ENCODE measurements at places on chromosomes 5 and 9. TPM values are rescaled to one million over a fixed set of nuclear protein-coding genes. Genes with fewer than 3 reads are reported as not detected.

Gene KCTD16
- not detected for total RNA-seq

Gene ADAMTS19
- not detected for total RNA-seq

Gene SHB
- 43.6 TPM for total RNA-seq

Gene WDR38
- total RNA-seq: 0.07 TPM

Gene SLC45A2
- not detected for total RNA-seq

Gene C9orf50
- not detected for total RNA-seq

Gene C9orf43
- total RNA-seq: 0.57 TPM

Gene CMBL
- total RNA-seq: 19.1 TPM

Gene SH3GL2
- 0.05 TPM for total RNA-seq
